Natural killer cell treated with Interleukin-12 subunit alpha and Interleukin-12 subunit beta and Interleukin-15 and Interleukin-18, amount 100 ng/mL, for 72 hours (primary cell): ENCODE measurements at places on chromosomes 7 and 10. TPM values are rescaled to one million over a fixed set of nuclear protein-coding genes. Genes with fewer than 3 reads are reported as not detected.

ZCWPW1 gene
- 2.5 TPM for total RNA-seq

ITPRID1 gene
- not detected for total RNA-seq

AKR1D1 gene
- not detected for total RNA-seq

PRTFDC1 gene
- not detected for total RNA-seq

OPALIN gene
- not detected for total RNA-seq

COBL gene
- not detected for total RNA-seq

SLC13A1 gene
- total RNA-seq: not detected

NPSR1 gene
- total RNA-seq: not detected

ZNF479 gene
- total RNA-seq: not detected

TMEM229A gene
- not detected for total RNA-seq

TFEC gene
- total RNA-seq: not detected

VIPR2 gene
- total RNA-seq: 0.36 TPM

DIP2C gene
- total RNA-seq: 0.98 TPM

ADAM12 gene
- total RNA-seq: 0.48 TPM

STRIP2 gene
- 48.1 TPM for total RNA-seq

PHKG1 gene
- total RNA-seq: 6.2 TPM

CYP2E1 gene
- total RNA-seq: 0.71 TPM

SEC31B gene
- total RNA-seq: 22.7 TPM

TEX36 gene
- not detected for total RNA-seq

RARRES2 gene
- total RNA-seq: not detected

PRKG1 gene
- 0.10 TPM for total RNA-seq

WASHC2C gene
- 24.4 TPM for total RNA-seq

ANKRD1 gene
- total RNA-seq: not detected

ERVW-1 gene
- total RNA-seq: not detected

MBL2 gene
- not detected for total RNA-seq

DCLRE1C gene
- total RNA-seq: 24.8 TPM

SLC26A4 gene
- total RNA-seq: 0.19 TPM

UNCX gene
- not detected for total RNA-seq

MSANTD7 gene
- 25.4 TPM for total RNA-seq

EGR2 gene
- 14.3 TPM for total RNA-seq

STEAP2 gene
- 3.1 TPM for total RNA-seq

FOXI2 gene
- total RNA-seq: not detected

BTBD16 gene
- total RNA-seq: not detected

CTBP2 gene
- 76.4 TPM for total RNA-seq

ELMO1 gene
- 36.8 TPM for total RNA-seq

CNNM1 gene
- total RNA-seq: not detected

TLL2 gene
- 2.8 TPM for total RNA-seq

CABCOCO1 gene
- total RNA-seq: not detected

SLC39A12 gene
- not detected for total RNA-seq
